ENCODE measurements at places on chromosomes 13 and 19.

- no peak for DNase-seq
Observed at GRCh38 chr19:28987177-28987576, 225.8 kb downstream of the UQCRFS1 start.

DNA sequence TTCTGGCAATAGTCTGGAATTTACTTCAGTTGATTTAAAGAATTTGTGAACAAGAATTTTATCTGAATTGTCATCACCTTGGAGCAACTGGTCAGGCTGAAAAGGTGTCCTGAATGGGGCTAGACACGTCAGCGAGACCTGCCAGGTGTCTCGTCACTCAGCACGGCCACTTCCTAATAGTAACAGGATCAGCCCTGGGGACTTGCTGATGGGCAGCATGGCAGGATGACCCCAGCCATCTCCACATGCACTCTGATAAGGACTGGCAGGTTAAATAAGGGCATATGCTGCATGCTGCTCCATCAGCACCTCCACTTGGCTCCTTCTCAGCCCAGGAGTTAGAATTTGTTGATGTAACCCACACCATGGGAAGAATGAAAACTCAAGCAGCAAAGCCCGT, 224.2 kb downstream of the FOXO1 start:
- DNase-seq, result no peak

DNA sequence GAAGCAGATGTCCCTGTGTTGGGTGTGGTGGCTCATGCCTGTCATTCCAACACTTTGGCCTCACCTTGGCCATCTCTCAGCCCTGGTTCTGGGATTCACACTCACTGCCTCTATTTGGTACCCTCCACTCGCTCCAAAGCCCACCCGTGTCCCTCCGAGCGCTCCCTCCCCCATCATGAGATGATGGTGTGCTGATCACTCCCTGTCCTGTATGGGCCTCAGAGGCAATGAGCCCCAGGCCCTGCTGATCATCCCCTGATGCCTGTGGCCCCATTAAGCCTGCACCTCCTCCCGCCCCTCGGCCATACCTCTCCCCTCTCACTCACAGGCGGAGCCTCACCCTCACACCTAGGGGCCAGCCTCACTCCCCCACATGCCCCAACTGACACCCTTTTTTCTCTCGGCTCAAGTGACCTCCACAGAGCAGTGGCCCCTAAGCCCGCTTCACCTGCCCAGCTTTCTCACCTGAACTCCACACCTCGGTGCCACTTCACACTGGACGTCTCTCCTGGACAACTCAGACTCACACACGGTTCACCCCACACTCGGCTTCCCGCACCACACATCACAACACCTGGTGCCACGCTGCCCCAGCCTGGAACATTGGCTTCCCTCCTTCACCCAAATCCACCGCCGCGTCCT, 114.5 kb downstream of the STK24 start:
- no peak for DNase-seq

- no peak for DNase-seq
Observed at GRCh38 chr13:29918845-29919244, 68.4 kb upstream of the UBL3 start.

GRCh38 chr13:106374631-106375030, 160.8 kb downstream of the EFNB2 start:
- no peak for DNase-seq

- no peak for DNase-seq
Observed at GRCh38 chr19:45636275-45636674, 2.9 kb downstream of the EML2 start.

DNA sequence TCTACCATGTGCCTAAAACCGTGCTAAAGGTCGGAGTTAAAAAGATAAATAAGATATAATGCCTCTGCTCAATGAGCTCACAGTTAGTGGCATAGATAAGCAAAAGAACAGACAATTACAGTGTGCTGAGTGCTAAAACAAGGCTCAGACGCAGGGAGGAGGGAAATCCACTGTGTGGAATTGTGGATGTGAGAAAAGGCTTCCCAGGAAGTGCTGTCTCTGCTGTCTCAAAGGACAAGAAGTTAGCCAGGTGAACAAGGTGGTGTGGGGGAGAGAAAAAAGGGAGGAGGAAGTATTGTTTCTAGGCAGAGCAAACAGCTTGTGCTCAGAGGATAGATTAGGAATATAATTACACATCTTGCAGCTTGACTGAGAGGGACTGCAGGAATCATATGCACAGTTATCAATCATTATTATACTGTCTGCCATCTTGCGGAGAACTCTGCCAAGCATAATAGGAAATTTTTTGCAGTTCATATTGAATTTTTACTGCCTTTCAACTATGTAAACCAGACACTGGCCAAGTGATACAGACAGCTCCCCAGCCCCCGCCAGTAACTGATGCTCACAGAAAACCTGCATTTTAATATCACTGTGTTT, 9.3 kb downstream of the C13orf42 start:
- DNase-seq, result no peak

GRCh38 chr19:13010038-13010991, 15.0 kb downstream of the NFIX start:
- no peak for DNase-seq

DNA sequence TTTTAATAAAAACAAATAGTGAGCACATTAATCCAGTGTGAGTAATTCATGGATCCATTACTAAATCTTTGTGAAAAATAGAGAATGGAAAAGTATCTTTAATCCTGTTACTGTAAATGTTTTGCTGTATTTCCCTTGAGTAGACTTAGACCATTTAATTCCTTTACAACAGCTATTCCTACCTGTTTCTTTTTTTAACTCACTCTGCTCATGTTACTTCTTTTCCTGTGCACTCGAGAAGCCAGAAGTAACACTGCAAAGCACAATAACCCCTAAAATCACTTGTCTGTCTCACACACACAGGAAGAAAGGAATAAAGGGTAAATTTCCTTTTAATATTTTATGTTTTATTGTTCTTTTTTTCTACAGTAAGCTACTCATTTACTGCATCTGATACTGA, 244.3 kb downstream of the SHISA2 start:
- DNase-seq, result no peak

GRCh38 chr13:98254513-98254912, 77.4 kb upstream of the RNF113B start:
- no peak for DNase-seq

- DNase-seq, result no peak
Observed at GRCh38 chr13:107835339-107836018, 379.9 kb downstream of the LIG4 start.

DNA sequence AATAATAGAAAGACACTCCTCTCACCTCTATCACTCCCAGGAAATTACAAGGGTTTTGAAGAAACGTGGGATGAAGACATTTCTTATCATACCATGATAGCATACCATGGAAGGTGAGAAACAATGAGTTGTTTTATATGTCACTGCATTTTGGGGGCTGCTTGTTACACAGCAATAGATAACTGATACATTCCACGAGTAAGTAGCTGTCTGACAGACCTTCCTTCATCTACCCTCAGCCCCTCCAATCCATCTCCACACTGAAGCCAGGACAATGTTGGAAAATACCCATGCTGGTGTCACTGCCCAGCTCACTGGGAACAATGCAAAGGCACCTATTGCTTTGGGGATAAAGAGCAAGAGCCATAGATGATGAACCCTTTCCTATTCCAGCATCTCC, 68.9 kb upstream of the USP29 start:
- no peak for DNase-seq

- no peak for DNase-seq
Observed at GRCh38 chr19:33296488-33296971, 5.8 kb downstream of the CEBPA start.

DNA sequence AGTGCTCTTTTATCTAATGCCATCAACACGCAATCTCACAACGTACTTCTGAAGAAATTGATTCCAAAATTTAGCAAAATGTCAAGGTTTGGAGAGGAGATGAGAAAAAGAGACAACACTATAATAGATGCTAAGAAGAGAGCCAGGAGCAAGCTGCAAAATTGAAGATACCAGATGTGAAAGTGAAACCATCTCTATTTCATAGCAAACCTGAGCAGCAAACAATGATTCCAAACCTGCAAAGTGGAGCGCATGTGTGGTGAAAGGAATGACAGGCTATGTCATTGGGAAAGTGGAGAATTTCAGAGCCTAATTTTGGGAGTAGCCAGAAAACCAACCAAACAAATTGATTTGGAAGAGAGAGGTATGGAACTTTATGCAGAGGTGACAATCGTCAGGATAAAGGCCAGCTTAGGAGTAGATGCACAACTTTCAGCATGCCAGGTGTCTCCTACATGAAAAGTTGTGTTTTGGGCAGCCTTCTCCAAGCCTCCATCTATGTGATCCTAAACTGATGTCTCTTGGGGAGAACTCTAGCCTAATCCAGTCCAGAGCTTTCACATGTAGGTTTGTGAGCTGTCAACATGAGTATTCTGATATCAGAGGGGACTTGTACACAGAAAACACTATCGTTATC, 158.4 kb upstream of the FNDC3A start:
- DNase-seq, result no peak

- no peak for DNase-seq
Observed at GRCh38 chr19:49939721-49940481, 10.6 kb upstream of the NUP62 start.

DNA sequence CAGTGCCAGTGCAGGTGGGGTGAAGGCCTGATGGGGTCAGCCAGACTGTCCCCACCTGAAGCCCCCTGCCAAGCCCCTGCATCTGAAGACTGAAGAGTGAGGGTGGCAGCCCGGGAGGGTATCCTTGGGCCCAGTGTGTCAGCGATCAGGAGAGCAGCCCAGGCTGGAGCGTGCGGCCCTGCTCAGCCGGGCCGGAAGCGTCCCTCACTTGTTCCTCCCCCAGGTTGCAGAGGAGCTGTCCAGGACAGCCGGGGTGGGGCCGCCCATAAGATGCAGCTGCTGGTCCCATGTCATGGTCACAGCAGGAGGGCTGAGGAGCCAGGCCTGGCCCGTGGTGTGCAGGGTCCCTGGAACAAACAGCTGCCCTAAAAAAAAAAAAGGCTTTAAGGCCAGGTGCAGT, 55.4 kb downstream of the KDM4B start:
- DNase-seq, result no peak

Measured in mesothelial cell of epicardium (in vitro differentiated cells).